Activated T-cell treated with anti-CD3 and anti-CD28 coated beads for 24 hours (primary cell): ENCODE measurements at places on chromosomes 3 and 15.

- no peak for DNase-seq
Observed at GRCh38 chr3:12188328-12188648, 29.6 kb upstream of the TIMP4 start.

DNA sequence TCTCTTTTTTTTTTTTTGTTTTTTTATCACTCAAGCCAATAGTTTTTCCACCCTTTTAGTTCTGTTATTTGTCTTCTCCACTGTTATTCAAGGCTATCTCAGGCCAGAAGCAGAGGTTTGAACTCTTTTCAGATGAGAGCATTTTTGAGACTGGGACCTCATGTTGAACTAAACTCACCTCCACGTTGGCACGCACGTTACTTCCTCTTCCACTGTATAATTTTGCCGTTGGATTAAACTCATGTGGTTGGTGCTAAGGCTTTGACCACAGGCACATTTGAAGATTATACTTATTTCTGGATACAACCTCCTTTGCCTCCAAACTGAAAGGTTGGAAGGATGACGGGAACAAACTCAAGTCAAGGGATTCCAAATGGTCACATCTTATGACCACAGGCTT is 501.3 kb upstream of the TPRG1 start:
- no peak for DNase-seq

DNA sequence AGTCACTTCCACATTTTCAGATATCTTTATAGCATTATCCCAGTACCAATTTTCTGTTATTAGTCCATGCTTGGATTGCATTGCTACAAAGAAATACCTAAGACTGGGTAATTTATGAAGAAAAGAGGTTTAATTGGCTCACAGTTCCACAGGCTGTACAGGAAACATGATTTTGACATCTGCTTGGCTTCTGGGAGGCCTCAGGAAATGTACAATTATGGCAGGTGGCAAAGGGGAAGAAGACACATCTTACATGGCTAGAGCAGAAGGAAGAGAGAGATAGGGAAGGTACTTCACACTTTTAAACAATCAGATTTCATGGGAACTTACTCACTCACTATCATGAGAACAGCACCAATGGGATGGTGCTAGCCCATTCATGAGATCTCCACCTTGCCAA is 172.3 kb upstream of the GPR149 start:
- DNase-seq = no peak

- DNase-seq = no peak
Observed at GRCh38 chr15:100301910-100302431, 39.8 kb downstream of the ADAMTS17 start.

DNA sequence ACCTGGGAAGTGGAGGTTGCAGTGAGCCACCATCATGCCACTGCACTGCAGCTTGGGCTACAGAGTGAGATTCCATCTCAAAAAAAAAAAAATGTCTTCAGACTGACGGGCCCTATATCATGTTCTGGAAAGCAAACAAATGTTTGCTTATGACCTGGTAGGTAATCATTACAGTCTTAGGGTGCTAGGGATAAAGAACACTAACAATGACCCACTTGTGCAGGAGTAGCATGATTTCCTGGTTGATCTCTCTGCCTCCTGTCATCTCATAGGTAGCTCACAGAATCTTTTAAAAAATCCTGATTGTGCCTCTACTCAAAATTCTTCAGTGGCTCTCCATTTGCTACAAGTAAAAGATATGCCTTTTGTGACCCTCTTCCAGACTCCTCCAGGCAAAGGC is 74.5 kb upstream of the TSPAN3 start:
- DNase-seq = no peak

- no peak for DNase-seq
Observed at GRCh38 chr15:62360332-62361097, 195.4 kb upstream of the C2CD4B start.

GRCh38 chr3:45252826-45253225 is 26.7 kb upstream of the TMEM158 start:
- no peak for DNase-seq

DNA sequence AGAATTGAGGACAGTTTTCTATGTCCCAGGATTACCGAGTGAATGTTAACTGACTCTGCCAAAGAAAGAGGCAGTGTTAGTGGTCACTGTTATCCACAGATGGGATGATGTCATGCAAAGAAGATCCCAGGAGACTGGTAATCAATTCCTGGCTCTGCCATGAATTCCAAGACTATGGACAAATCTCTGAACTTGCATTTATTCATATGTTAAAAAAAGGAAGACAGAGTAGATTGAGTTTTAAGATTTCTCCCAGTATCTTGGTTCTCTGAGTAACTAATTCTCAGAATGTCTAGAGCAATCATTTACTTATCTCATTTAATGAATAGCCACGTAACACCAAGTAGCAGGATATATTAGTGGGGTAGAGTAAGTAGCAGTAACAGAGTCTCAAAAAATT is 11.5 kb upstream of the MAP3K13 start:
- no peak for DNase-seq

DNA sequence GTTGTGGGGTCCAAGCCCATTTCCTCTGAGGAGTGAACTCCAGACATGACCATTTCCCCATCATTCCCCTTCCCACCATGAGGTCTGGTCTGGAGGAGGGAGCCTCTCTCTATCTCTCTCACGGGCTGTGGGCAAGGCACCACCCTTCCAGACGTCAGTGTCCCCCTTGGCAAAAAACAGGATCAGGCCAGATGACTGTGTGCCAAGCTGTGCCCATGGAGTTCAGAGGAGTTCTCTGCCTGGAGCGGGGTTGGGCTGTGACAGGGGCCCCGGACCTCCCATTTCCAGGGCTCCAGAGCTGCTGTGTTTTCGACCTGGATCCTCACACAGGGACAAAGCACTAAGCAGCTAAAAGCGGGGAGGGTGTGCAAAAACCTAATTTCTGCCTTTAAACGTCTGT is 124.5 kb downstream of the RAB11A start:
- DNase-seq = no peak

GRCh38 chr15:73065114-73065513 is 12.9 kb downstream of the NEO1 start:
- no peak for DNase-seq

DNA sequence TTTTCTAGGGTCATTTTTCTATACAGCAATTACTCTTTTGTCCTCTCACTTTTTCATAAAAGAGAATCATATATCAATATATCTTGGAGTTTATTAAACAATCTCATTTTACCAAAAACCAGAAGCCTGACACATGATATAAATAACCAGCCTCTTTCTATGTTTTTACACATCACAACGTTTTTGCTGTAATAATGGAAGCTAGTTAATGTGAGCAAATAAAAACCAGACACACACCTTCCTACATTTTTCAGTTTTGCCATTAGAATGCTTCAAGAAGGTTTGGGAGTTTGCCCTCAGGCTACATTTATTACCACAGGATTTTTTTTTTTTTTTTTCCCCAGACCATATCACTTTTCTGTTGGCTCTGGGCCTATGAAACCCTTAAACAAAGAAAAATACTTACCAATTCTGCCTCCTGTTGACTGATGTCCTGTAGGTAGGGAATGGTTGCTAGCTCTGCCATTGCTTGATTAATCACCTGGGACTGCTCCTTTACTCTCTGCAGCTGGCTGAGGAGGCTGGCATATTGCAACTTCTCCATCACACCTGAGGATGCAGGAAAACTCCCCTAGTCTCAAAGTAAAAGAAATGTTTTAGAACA is 165.5 kb downstream of the ECT2 start:
- no peak for DNase-seq

DNA sequence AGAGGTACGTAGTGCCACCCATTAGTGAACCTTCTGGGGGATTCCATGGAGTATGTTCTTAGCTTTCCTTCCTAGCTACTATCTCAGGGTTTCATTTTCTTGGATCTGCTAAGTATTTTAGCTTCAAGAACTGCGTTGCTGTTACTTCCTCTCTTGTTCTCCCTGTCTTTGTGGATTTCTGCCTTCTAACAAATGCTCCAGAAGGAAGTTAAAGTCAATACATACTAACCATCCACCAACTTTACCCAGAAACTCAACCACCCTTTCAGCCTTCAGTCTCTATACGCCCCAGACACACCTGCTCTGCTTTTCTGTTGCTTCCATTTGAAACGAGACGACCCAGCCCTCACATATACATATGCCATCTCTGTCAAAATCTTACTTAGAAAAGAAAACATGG is 2.4 kb upstream of the KLF13 start:
- DNase-seq = no peak

DNA sequence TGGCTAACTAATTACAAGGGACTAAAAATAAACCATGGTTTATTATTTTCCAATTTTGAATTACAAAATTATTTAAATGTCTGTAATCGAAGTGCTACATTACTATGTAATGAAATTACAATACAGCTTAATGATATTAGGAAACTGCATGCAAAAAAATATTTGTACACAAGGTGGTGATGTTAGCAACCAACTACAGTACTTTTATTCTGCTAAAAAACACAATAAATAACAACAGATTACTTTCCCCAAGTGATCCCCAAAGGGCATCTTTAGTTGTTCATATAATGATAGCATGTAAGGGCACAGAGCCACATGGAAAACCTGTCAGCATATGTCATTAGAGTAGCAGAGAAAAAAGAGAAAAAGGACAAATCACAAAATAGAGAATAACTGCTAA is 147.5 kb upstream of the SOX2 start:
- no peak for DNase-seq

DNA sequence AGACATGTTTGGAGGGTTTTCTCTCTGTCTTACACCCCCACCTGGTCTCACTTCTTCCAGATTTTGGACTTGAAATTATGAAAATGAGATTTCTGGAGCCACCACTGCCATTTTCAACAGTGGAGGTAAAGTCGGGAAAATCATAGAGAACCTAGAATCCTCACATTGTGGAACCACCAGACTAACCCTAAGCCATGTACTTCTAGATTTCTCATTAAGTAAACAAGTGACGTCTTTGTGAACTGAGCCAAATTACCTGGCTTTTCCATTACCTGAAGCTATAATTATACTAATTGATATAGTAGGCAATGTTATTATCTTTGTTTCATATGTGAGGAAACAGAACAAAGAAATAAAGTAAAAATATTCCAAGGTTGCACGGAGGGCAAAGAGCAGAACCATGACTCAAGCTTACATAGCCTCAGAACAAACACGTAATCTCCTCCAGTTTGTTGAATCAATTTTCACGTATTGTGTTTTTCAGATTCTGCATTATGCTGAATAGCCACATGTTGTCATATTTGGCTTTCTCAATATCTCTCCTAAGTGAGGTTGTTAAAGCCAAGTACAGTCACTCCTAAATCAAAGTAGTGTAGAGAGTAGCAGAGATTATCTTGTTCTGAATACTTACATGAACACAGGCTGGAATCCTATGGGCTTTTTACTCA is 101.3 kb upstream of the CMC1 start:
- DNase-seq = no peak

DNA sequence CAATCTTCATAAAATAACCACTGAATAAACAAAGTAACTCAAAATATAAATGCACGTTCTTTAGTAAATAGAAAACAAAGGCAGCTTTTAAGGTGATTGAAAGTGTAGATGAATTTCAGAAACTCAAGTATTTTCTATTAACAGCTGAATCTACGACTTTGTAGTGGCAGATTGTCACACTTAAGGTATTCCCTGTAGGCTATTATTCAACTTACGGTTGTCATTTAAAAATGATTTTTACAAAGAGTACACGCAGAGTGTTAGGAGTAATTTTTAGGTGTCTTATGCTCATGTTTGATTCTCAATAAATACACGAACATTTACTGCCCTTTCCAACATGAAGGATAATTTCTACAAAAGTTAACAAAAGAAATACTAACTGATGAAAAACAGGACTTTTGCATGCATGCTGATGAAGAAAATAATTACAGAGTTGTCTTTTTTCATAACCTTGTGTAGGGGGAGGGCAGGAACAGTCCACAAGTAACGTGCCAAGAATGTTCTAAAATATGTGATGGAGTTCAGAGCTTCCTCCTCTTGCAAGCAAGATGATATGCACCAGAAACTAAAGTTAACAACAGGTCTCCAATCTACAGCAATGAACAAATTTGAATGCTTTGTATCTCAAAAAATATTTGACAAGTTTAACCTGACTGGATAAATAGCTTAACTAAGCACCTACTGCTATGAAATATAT is 16.7 kb downstream of the DCBLD2 start:
- DNase-seq = no peak

DNA sequence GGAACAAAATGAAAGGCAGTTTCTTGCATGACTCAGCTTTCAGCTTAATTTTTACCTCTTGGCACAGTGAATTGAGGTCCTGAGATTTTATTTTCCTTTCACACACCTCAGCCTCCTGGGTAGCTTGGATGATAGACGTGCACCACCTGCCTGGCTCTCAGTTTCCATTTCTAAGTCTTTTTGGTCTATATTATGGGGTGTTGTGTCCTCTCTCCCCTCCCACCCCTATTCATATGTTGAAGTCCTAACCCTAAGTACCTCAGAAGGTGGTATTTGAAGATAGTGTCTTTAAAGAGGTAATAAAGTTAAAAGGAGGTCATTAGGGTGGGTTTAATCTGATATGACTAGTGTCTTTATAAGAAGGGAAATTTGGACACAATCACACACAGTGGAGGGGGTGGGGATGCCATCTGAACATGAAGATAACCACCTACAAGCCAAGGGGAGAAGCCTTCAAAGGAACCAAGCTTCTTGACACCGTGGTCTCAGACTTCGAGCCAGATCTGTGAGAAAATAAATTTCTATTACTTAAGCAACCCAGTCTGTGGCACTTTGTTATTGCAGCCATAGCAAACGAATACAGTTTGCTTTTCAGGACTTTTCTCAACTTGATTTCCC is 85.2 kb downstream of the STRIT1 start:
- DNase-seq = no peak

- DNase-seq = no peak
Observed at GRCh38 chr3:126704494-126705214, 614 bp downstream of the CHCHD6 start.
